Activated CD4-positive, alpha-beta T cell treated with anti-CD3 and anti-CD28 coated beads, Interleukin-2, amount 10 ng/mL, durations not matched to agents 7 days and 5 days (primary cell): ENCODE measurements at places on chromosomes 2 and 18.

DNA sequence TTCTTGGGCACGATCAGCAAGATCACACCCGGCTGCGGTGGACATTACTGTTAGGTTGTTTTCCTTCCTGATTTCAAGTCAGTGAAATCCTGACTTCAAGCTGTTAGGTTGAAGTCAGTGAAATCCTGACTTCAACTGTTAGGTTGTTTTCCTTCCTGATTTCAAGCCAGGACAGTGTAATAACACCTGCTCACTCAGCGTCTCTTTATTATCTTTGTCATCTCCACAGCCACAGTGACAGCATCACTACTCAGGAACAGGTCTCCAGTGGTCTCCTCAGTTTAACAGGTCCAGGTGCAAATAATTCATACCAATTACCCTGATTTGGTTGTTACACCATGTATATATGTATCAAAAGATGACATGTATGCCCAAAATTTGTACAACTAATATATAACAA, 208.1 kb upstream of the REG3G start:
- H3K36me3 ChIP-seq = no peaks in the 10 kb centered on the region
- no peak overlapping the region for H3K4me3 ChIP-seq
- H3K27ac ChIP-seq = no peak overlapping the region
- no peaks in the 10 kb centered on the region for H3K27me3 ChIP-seq
- DNase-seq = no peak

GRCh38 chr2:118527571-118527970, 319.9 kb downstream of the EN1 start:
- no peaks in the 10 kb centered on the region for H3K36me3 ChIP-seq
- no peaks in the 10 kb centered on the region for H3K27me3 ChIP-seq
- H3K4me1 ChIP-seq = no peaks in the 10 kb centered on the region
- DNase-seq = no peak
- H3K4me3 ChIP-seq = no peak overlapping the region
- no peak overlapping the region for H3K27ac ChIP-seq

DNA sequence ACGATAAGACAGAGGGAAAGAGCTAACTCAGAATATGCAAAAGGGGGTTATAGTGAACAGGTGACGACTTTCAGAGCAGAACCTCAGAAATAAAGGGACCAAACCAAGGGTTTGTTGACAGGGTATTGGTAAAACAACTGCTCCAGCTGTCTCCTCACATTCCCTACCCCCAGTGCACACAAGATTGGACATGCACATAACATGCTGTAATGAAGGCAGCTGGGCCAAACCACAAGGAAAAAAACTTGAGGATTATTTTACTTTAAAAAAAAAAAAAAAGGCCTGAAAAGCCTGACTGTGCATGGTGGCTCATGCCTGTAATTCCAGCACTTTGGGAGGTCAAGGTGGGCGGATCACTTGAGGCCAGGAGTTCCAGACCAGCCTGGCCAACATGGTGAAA, 3.5 kb downstream of the RBM43 start:
- peaks cover 36% of the 10 kb centered on the region for H3K4me1 ChIP-seq
- no peak overlapping the region for H3K4me3 ChIP-seq
- peaks cover 23% of the 10 kb centered on the region for H3K36me3 ChIP-seq
- no peaks in the 10 kb centered on the region for H3K27me3 ChIP-seq

GRCh38 chr2:43104763-43105162, 121.6 kb downstream of the ZFP36L2 start:
- H3K36me3 ChIP-seq = no peaks in the 10 kb centered on the region
- H3K4me3 ChIP-seq = no peak overlapping the region
- peaks cover 4% of the 10 kb centered on the region for H3K4me1 ChIP-seq
- no peak overlapping the region for H3K27ac ChIP-seq

DNA sequence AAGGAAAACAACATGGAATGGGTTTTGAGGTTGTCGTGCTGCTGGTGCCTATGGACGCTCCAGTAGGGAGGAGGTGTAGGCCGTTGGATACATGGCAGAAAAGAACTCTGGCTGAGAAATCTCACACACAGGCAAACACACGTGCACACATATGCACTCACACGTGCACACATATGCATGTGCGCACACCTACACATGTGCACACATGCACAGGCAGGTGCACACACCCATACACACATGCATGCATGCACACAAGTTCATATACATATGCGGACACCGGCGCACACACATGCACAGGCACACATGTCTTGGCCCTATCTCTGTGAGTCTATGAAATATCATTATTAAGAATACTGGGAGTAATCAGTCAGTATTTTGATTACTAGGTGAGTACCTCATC, 150.4 kb downstream of the LRRC30 start:
- no peaks in the 10 kb centered on the region for H3K4me1 ChIP-seq
- DNase-seq = no peak
- no peak overlapping the region for H3K4me3 ChIP-seq
- no peak overlapping the region for H3K27ac ChIP-seq
- no peaks in the 10 kb centered on the region for H3K27me3 ChIP-seq

DNA sequence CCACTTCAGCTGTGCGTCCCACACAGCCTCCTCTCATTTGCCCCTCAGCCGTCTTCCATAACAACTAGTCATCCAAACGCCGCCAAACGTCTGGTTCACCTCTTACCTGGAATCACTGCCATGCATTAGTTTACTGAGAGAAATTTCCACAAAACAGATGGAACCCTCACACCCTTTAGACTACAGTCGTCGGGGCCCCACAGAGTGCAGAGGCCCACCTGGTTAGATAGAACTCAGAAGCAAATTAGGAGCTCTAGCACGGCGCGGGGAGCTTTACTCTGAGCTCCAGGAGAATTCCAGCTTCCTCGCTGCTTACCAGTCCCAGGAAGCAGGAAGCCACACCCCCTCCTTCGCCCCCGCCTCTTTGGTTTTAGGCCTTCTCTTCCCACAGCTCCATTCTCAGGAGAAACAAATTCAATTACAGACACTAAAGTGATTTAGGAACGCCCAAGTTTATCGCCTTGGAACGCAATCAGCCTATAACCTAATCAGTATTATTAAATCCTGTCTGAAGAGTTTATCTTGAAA, 9.4 kb downstream of the RNU2-63P start:
- H3K27me3 ChIP-seq = peaks cover 2% of the 10 kb centered on the region
- no peak overlapping the region for H3K27ac ChIP-seq
- no peak overlapping the region for H3K4me3 ChIP-seq
- H3K4me1 ChIP-seq = peaks cover under 1% of the 10 kb centered on the region

GRCh38 chr2:96137321-96138178, 752 bp downstream of the ASTL start:
- DNase-seq = no peak
- H3K27ac ChIP-seq = no peak overlapping the region
- H3K4me1 ChIP-seq = peaks cover 10% of the 10 kb centered on the region
- H3K27me3 ChIP-seq = no peaks in the 10 kb centered on the region
- H3K36me3 ChIP-seq = no peaks in the 10 kb centered on the region
